ENCODE measurements at places on chromosomes 6 and 20.

- no peak for DNase-seq
These were observed 65.7 kb downstream of the EPM2A start for GRCh38 chr6:145669627-145670034.

DNA sequence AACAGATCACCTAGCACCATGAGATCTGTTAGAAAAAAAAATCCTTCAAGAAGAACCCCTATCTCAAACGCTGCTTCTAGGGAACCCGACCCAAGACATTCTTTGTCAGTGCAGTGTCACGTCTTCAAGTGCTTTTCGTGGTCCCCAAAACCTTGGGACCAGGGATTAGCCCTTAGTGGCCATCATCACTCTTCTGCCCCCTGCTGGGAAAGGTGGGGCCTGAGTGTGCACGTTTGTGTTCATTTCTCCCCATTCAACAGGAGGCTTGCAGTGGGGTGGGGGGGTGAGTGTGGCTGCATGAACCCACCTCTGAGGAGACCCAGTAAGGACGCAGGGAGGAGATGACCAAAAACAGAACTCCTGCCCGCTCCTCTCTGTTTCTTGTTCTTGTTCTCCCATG, 218.2 kb upstream of the RNF24 start:
- no peak for DNase-seq

- no peak for DNase-seq
These were observed 54.0 kb upstream of the CCN2 start for GRCh38 chr6:132005178-132005577.

DNA sequence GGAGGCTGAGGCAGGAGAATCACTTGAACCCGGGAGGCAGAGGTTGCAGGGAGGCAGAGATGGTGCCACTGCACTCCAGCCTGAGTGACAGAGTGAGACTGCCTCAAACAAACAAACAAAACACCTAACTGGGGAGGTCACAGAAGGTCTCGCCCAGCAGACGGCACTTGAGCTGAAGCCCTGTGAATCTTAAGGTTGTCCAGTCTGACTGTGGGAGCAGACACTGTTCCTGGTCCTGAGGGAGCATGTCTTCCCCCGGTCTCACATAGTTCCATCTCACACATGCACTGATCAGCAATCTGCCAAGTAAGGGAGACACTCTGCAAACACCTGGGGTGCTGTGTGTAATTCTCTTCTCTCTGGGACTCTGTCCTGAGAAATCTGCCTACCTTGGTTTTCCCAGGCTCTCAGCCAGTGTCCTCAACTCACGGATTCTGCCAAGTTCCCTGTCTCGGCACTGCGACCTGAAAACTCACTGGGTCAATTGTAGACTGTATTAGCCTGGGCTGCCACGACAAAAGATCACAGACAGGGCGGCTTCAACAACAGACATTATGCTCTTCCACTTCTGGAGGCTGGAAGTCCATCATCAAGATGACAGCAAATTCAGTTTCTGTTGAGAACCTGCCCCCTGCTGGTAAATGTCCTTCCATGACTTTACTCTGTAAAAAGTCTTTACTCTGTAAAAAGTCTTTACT, 94.3 kb downstream of the JPH2 start:
- peak; percentile 69 for DNase-seq

DNA sequence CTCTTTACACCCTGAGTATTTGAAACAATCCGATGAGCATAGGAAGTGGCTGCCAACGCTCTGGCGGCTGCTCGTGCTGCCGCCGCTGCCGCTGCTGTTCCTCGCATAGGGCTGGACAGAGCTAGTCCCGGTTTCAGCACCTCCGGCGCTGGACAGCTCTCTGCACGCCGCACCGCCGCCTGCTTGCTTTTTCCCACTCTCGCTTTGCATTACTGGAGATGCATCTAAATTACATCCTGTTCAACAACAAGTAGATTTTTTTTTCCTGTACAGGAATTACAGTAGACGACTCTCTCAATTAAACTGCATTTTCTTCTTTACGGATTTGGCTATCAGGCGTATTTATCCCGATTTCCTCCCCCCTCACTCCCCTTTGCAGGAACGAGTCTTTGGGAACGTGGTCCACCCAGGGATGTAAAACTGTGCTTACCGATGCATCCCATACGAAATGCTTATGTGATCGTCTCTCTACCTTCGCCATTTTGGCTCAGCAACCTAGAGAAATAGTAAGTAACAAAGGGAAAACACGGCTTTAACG, 563.8 kb downstream of the LMBRD1 start:
- peak; percentile 74 for DNase-seq

DNA sequence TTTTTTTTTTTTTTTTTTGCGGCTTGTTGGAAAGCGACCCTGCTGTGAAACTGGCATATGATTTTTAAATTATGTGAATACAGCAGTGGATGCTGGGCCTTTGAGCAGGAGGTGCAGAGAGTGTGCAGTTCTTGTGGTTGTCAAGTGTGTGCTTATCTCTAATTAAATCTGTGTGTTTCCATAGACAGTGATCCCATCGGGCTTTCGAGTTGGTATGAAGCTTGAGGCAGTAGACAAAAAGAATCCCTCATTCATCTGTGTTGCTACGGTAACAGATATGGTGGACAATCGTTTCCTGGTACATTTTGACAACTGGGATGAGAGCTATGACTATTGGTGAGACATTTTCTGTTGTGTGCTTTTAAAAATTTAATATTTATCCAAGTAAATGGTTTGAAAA, 52.4 kb downstream of the L3MBTL3 start:
- peak; percentile 6 for DNase-seq

DNA sequence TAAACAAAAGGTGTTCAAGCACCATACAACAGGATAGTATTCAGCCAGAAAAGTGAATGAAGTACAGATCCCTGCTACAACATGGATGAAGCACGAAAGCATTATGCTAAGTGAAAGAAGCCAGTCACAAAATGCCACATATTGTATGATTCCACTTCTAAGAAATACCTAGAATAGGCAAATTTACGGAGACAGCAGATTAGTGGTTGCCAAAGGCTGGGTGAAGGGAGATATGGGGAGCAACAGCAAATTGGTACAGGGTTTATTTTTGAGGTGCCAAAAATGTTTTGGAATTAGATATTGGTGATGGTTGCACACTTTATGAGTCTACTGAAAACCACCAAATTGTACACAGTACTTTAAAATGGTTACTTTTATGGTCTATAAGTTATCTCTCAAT, 23.2 kb downstream of the MAP3K5 start:
- DNase-seq, result no peak

- DNase-seq, result no peak
These were observed 45.6 kb upstream of the CD93 start for GRCh38 chr20:23131766-23132165.

GRCh38 chr6:45717715-45718114, 297.9 kb downstream of the CLIC5 start:
- DNase-seq, result peak; percentile 93

DNA sequence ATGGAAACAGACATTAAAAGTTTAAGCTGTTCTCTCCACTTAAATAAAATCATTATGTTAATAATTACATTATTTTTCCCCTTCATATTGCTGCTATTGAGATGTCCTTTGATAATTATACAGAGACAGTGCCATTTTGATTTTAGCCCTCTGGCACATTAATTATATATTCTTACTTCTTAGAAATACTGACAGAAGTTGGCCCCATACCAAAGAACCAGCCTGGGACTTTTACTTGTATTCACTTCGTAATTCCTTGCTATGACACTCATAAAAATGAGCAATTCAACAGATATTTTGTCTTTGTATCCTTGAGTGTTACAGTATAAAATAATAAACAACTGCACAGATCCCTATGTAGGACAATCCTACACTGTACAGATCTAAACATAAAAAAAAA, 743.7 kb downstream of the TBC1D32 start:
- DNase-seq, result no peak

- DNase-seq, result no peak
These were observed 121.8 kb upstream of the SLC35B3 start for GRCh38 chr6:8557014-8557748.

GRCh38 chr6:42599558-42599957, 35.7 kb downstream of the UBR2 start:
- DNase-seq, result no peak

- DNase-seq, result peak; percentile 80
These were observed 105.0 kb downstream of the PREX1 start for GRCh38 chr20:48722737-48723191.

- no peak for DNase-seq
These were observed 19.2 kb downstream of the ZBTB2 start for GRCh38 chr6:151372164-151372563.

DNA sequence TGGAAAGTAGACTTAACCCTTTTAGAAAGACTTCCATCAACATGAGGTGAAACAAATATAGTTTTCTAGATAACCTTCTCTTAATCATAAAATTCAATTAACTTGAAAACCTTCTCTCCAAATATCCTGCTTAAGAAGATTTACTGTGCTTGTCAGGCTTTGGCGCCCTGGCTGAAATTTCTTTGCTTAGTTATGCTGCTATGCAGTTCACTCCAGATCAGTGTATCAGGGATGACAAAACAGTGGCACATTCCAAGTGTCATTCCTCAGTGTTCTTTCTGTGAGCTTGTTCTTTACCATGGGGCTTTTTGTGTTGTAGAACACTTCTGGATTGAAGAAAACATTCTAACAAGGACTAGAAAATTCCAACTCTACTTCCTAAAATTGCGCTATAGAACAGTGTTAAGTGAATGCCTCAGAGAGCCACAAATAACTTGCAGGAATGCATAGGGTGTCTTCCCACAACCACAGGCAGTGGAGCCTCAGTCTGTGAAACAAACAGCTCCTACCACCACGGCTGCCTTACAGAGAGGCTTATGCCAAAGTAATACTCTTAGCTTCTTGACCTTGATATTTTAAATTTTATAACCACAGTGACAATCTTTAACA, 443.6 kb downstream of the CDC5L start:
- DNase-seq, result peak; percentile 24

- DNase-seq, result no peak
These were observed 22.8 kb downstream of the OR2A4 start for GRCh38 chr6:131678442-131678841.

DNA sequence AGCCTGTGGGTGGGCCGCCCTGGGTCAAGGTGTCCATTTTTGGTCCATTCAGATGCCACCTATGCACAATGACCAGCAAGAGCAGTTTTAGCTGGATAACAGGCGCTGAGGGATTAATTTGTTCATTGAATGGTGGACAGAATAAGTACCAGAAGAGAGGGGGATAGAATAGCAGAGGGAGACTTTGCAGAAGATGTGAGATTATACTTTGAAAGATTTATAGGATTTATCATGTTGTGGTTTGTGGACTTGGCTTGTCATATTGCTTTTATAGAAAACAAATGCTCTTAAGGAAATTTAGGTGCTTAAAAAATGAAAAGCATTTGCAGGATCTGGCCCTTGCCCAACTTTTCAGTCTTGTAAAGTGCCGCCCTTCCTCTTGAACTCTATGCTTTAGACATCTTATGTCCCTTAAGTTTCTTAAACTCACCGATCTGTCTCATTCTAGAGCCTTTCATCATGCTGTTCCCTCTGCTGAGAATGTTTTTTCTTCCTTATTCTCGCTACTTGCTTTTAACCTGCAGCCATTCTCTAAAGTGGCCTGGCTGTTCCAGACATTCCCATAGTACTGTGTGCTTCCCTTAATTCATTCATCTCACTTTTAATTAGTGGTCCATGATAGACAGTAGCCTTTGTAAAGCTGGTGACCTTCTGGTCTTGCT, 42.5 kb downstream of the CD109 start:
- DNase-seq, result no peak
